ENCODE measurements at places on chromosomes 3 and 15. TPM values are rescaled to one million over a fixed set of nuclear protein-coding genes. Genes with fewer than 3 reads are reported as not detected.

The NUP210 gene
- 40.0 TPM for total RNA-seq

The SSUH2 gene
- 1.2 TPM for total RNA-seq

The A4GNT gene
- not detected for total RNA-seq

The EIF4A2 gene
- total RNA-seq: 145 TPM

The LINGO1 gene
- total RNA-seq: 10.5 TPM

The RFTN1 gene
- 3.5 TPM for total RNA-seq

The ARIH2 gene
- 52.5 TPM for total RNA-seq

The IQCH gene
- total RNA-seq: 1.4 TPM

The HTR3E gene
- total RNA-seq: not detected

The CCR3 gene
- total RNA-seq: not detected

The PCOLCE2 gene
- total RNA-seq: 23.6 TPM

The MNS1 gene
- 2.6 TPM for total RNA-seq

The TMEM202 gene
- total RNA-seq: not detected

The RBM5 gene
- 35.1 TPM for total RNA-seq

The PLSCR4 gene
- total RNA-seq: 10.7 TPM

The SHISA5 gene
- total RNA-seq: 117 TPM

The LAMB2 gene
- total RNA-seq: 94.6 TPM

The GOLGA8R gene
- 0.16 TPM for total RNA-seq

The RTP4 gene
- not detected for total RNA-seq

Data from A549 treated with Hydrocortisone at 1 μM for 4 hours (cell line).